Fibroblast of pulmonary artery (primary cell): ENCODE measurements at places on chromosomes 13 and 19.
A peak's percentile ranks its signal among the peaks of the same experiment; 100 is the strongest.

GRCh38 chr19:49168421-49168820 is 10.8 kb downstream of the TRPM4 start:
- no peak for DNase-seq

GRCh38 chr13:39684531-39685137 is 29.2 kb downstream of the COG6 start:
- peak; percentile 69 for DNase-seq

DNA sequence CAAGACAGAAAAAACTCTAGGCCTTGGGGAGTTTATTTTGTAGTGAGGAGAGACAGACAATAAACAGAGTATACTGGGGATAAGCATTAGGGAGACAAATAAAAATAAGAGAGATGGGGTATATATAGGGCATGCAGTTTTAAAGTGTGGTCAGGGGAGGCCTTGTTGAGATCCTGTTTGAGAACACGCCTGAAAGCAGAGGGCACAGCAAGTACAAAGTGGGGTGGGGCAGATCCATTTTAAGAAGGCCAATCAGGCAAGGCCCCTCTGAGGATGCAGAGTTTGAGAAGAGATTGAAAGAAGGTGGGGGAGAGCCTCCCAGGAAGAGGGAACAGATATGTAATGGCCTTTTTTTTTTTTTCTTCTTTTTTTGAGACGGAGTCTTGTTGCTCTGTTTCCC is 2.1 kb downstream of the PPP2R1A start:
- DNase-seq, result no peak

GRCh38 chr13:40981361-40981760 is 37.8 kb downstream of the ELF1 start:
- peak; percentile 66 for DNase-seq

- DNase-seq, result no peak
Measured at GRCh38 chr13:48961379-48961778, 14.3 kb upstream of the FNDC3A start.

DNA sequence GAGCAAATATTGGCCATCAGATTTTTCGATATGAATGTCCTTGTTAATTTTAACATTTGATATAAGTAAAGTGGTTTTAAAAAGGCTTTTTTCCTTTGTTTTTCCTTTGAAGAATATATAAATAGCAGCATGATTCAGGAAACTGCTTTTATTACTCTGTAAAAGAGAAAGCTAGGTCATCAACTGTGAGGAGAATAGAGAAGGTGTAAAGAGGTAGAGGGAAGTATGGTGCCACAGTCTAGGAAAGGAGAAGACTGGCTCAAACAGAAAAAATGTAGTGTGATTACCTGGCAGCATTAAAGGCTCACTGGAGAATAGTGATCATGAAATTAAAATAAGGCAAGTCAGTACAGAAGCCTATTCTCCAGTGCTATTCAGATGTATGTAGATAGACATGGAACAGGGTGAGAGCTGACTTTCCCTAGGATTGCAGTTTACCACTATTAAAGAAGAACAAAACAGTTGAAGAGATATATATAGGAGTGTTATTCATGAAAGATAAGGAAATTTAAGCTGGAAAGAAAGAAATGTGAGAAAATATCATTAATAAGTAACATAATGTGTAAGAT is 1115.9 kb upstream of the PCDH9 start:
- DNase-seq, result no peak

- no peak for DNase-seq
Measured at GRCh38 chr19:30423481-30423880, 51.3 kb downstream of the ZNF536 start.

GRCh38 chr13:40657307-40657706 is 9.1 kb downstream of the FOXO1 start:
- DNase-seq, result no peak

GRCh38 chr13:42174344-42175162 is 97.4 kb upstream of the AKAP11 start:
- DNase-seq, result peak; percentile 24

GRCh38 chr19:17340302-17340870 is 3.0 kb downstream of the GTPBP3 start:
- no peak for DNase-seq

DNA sequence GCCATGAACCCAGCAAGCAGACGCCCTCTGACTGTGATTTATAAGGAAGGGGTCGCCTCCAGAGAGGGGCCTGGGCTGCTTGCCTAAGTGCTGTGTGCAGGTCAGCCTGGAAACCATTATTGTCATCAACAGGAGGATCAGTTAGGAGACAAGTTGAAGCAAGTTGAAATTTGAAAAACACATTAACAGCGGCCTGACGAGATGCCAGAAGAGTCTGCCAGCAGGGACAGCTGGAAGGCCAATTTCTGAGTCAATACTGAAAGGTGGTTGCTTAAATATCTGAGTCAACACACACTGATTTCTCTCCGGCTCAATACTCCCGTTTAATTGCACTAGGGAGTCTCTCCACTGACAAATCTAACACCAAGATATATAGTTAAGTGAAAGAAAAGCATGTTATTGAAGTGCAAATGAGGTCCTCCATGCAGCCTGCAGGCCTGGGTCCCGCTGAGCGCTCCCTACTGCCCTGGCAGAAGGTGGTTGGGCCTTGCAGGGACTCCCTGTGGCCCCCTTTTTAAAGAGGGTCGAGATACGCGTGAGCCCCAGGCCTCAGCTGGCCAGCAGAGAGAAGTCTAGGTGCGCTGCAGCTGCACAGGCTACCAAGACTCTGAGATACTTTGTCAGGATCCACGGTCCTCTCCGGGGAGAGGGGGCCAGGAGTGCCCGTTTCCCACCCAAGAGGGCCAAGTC is 91.1 kb downstream of the RNASEH2B start:
- DNase-seq, result peak; percentile 59

GRCh38 chr19:4278010-4278409 is 1.1 kb upstream of the SHD start:
- no peak for DNase-seq

DNA sequence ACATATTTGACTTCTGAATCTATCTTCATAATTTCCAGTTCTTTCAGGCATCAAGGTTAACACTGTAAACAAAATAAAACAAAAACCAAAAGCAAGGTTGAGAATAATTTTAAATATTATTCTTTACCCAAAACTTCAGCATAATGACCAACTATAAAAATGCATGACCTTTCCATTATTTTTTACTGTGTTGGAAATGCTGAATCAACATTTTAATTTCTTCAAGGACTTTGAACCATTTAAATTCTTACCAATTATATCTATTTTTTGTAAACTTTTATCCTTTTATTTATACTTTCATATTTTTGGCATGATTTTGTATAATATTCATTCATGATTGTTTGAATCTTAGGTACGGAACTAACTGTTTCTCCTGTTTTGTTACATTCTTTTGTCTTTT is 6.9 kb downstream of the ZNF585A start:
- no peak for DNase-seq

GRCh38 chr13:113063091-113063491 is 42.5 kb upstream of the F7 start:
- DNase-seq, result no peak

DNA sequence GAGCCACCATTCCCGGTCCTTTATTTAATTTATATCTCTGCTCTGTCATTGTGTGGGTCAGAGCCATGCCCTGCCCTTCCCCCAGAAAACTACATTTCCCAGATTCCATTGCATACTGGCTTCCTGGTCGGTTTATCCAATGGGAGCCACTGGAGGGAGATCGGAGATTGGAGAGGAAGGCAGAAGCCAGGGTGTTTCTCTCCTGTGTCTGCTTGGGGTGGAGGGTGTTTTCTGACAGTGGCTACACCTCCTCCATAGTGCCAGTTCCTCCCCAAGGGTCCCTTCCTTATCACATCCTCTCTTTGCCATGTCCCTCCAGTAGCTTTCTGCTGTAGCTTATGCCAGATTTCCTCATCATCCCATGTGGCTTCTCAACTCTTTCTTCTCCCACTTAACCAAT is 19.0 kb downstream of the OLFM2 start:
- DNase-seq, result peak; percentile 47

- peak; percentile 74 for DNase-seq
Measured at GRCh38 chr13:76852986-76853385, 33.2 kb downstream of the KCTD12 start.

DNA sequence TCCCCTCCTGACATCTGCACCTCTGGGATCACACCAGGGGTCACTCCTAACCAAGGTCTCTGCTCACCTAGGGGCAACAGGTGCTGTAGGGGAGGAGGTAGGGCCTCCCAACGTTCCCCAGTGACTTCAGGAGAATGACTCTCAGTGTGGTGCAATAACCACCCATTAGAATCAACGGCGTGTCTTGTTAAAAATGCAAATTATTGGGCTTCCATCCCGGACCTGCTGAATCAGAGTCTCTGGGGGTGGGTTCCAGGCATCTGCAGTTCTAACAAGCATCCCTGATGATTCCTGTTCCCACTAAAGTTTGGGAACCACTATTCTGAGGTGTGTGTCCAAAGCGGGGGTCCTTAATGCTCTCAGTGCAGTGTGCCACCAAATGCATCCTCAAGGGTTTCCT is 84.6 kb downstream of the CRYL1 start:
- DNase-seq, result no peak

DNA sequence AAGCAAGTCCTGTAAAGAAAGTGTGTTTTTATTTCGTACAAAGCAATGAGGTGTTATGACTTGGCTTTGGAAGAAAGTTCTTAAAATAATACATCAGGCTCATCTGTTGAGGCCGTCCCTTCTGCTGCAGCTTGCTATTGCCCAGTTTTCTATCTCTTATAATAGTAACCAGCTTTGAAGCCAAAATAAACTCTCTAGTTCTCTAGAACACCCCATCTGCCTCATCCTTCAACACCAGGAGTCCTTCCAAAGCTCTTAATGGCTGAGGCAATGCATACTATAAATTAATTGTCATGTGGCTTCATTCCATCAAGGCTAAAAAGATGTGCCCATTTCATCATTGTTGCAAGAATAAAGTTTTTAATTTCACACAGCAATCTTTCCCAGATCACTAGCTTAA is 49.4 kb upstream of the IPO5 start:
- no peak for DNase-seq

GRCh38 chr13:81048026-81048461 is 707.1 kb upstream of the SPRY2 start:
- DNase-seq, result no peak

- DNase-seq, result no peak
Measured at GRCh38 chr19:35896643-35897040, 3.7 kb downstream of the NFKBID start.
